ENCODE measurements at places on chromosomes 13 and 19. TPM values are rescaled to one million over a fixed set of nuclear protein-coding genes. Genes with fewer than 3 reads are reported as not detected.

FBXO17 gene
- 0.21 TPM for total RNA-seq

NKPD1 gene
- 0.40 TPM for total RNA-seq

IQCN gene
- 1.3 TPM for total RNA-seq

YJEFN3 gene
- 10.3 TPM for total RNA-seq

CCDC169 gene
- total RNA-seq, result 1.1 TPM

GPR18 gene
- total RNA-seq, result 10.1 TPM
